HEK293T (cell line): ENCODE measurements at places on chromosomes 7 and 10.
A peak's percentile ranks its signal among the peaks of the same experiment; 100 is the strongest.

GRCh38 chr10:26502986-26503385 lies 64.8 kb downstream of the APBB1IP start:
- no peak for DNase-seq

- no peak for DNase-seq
These were observed 26.1 kb upstream of the GPAM start for GRCh38 chr10:112209684-112210131.

GRCh38 chr10:76719006-76719405 lies 918.6 kb downstream of the KCNMA1 start:
- no peak for DNase-seq

DNA sequence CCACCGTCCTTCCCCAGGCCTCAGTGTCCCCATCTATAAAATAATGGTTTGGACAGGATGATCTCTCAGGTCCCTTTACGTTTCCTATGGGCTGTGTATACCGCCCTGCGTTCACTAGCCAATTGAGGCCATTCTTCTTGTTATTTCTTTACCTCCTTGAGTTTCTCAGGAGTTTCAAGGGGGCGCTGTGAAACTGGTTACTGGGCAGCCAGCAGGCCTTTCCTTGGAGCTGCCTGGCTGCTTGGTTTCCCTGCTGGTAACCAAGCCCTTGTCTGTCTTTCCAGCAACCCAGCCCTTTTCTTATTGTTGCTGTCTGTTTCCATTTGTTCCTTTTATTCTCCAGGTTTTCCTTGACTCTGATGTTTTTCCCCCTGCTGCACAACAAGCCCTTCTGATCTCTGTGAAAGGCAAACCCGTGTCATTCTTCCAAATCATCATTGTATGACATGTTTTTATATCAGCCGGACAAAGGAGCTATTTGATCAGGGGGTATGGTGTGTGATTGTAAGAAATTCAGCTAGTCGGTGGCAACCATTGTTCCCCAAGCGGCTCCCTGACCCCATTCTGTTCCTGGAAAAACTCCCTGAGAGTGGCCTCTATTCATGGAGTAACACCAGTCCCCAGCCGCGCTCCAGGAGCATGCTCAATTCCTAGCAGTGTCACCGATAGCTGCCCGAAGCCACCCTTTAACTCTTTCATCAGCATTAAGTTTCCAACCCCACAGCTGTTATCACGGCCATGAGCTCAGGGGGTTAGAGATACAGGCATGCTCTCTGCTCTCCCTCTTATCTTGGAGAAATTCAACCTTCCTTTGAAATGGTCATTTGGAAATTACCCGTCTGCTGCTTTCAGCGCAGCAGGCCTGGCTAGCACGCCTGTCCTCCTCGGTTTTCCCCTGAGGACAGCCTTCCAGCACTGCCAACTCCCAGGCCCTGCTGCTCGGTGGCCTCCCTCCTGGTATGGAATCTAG lies 26.6 kb downstream of the FGF8 start:
- DNase-seq, result peak; percentile 68
